ENCODE measurements at places on chromosomes 7 and 10.

GRCh38 chr10:96017191-96017687, 26.1 kb upstream of the CCNJ start:
- DNase-seq, result no peak

DNA sequence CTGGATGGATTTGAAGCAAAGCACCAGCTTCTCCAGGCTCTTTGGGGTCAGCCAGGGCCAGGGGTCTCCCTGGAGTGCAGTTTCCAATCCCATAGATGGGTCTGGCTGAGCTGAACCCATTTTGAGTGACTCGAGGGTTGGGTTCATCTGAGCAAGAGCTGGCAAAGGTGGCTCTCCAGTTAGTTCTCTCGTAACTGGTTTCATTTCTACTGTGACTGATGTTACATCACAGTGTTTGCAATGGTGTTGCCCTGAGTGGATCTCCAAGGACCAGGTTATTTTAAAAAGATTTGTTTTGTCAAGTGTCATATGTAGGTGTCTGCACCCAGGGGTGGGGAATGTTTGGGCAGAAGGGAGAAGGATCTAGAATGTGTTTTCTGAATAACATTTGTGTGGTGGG, 14.2 kb downstream of the LEP start:
- no peak for DNase-seq

DNA sequence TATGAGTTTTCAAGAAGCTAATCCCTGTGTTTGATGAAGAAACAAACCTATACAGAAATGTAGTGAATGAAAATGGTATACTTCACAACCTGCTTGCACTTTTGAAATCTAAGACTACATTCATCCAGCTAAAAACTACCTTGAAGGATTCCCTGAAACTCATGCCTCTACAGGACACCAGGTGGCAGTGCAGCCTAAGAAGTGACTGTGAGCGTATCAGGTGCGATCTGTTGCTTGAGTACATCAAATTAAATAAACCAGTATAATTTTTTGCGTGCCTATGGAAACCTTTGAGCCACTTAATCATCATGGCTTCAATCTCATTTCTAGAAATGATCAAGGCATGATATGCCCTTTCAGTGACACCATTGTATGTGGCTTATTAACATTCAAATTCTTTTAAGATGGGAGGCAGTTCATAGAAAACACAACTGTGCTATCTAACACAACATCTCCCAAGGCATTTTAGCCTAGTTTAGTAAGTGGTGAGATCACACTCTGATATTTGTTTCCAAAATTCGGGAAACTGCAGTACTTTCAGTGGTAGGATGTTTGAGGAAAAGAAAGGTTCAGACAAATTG, 57.4 kb downstream of the PPP1R17 start:
- no peak for DNase-seq

GRCh38 chr10:127151981-127152699, 44.3 kb downstream of the INSYN2A start:
- no peak for DNase-seq

GRCh38 chr10:133292919-133293809, 15.5 kb downstream of the TUBGCP2 start:
- DNase-seq, result no peak

DNA sequence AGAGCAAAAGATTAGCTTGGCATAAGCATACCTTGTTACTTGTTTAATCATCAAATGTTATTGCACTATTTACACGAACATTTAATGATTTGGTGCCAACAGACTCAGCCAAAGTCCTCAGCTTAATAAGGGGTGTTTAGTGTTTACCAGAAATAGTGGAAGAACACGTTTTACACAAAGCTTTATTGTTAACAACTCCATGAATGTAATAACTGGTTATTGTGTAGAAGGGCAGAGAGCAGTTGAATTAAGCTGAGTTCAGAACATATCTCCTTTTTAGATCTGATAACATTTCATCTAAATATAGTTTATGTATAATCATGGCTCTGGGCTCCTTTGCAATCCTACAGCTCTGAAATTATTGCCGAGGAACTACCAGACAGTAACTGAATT, 99.1 kb downstream of the CABCOCO1 start:
- DNase-seq, result no peak

DNA sequence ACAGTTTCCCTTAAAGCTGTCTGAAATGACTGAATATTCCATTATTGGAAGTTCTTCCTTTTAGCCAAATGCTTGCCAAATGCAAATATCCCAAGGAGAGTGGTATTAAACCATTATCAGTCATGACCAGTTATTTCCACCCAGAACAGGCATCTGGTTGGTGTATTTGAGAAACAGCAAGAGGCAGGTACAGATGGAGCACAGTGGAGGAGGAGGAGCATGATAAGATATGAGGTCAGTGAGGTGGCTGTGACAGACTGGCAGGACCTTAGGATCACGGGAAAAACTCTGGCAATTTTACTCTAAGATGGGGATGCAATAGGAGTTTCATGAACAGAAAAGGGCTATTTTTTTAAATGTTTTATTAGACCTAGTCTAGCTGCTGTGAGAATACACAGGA, 6.4 kb downstream of the HEPACAM2 start:
- no peak for DNase-seq

- no peak for DNase-seq
These were observed 78.5 kb downstream of the TRIM24 start for GRCh38 chr7:138538518-138538917.

- DNase-seq, result no peak
These were observed 467 bp downstream of the EXOSC1 start for GRCh38 chr10:97445357-97445721.

DNA sequence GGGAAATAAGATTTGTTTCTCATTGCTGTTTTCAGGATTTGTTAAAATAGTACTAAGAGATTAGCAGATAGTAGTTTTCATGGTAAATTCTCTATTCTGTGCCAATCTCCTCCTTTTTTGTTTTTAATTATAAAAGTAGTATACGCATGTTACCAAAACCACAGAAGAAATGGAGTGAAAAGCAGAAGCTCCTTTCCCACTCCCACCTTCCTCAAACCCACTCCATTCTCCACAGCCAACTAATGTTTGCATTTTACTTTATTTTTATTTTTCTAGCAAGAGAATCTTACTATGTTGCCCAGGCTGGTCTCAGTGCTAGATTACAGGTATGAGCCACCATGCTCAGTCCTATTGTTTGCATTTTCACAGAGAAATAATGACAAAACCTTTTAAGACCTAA, 4.5 kb upstream of the LRMDA start:
- no peak for DNase-seq

DNA sequence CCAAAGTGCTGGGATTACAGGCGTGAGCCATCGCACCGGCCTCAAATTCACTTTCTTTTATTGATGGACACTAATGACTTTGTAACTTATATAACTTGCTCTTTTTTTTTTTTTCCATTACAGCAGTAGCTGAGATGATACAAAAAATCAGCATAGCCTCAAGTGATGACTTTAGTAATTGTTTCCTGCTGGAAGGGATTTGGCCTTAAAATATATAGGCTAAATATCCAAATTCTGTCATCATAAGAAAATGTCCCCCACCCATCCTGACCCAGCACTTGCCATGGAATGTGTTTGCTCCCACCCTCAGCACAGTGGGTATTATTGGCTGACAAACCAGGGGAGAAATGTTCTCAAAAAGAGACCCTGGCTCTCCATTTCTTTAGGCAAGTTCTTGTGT, 1264.1 kb upstream of the AUTS2 start:
- no peak for DNase-seq

GRCh38 chr7:6461946-6462550, 14.3 kb upstream of the DAGLB start:
- DNase-seq, result no peak

DNA sequence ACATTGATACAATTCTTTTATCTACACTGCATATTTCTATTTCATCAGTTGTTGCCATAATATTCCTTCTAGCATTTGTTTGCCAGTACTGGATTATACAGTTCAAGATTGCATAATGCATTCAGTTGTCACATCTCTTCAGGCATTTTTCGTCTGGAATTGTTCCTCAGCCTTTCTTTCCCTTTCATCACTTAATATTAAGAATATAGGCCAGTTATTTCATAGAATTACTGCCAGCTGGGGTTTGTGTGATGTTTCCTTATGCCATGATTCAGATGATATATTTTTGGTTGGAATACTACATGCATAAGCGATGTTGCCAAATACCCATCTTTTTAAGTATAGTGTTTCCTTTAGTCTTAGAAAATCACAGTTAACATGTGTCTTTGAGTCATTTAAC, 20.8 kb downstream of the KIFBP start:
- DNase-seq, result no peak

DNA sequence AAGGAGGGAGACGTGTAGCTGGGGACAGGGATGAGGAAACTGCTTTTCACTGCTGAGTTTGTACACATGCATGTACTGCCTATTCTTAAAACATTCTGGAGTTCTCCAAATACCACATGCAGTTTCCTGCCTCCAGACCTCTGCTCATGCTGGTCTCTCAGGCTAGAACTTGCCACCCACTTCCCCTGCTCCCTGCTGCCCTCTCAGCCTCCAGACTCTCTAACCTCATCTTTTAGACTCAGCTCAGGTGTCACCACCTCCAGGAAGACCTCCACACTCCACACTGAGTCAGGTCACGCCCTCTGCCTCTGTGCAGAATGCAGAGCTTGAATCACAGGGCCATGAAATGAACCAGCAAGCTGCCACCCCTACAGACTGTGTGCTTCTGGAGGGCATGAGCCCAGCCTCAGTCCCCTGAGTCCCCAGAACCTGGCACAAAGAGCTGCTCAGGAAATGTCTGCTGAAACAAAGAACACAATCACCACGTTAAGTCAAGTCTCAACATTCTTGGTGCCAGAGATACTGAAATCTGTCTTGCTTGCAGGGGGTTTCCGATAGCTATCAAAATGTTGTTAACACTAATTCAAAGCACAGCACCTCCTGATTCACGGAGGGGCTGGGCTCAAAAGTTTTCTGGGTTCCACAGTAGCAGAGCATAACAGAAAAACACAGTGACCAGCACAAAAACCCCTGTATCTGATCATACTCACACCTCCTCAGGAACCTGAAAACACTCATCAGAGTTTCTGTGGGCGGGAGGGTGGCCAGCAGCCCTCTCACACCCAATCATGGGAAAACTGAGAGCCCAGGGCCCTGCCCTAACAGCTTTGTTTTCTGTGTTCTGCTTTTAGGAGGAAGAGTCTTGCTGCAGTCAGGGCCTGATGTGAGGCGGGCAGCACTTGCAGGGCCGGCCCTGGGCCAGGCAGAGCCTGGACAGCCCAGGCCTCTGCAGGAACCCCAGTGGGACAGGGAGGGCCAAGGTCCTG, 21.1 kb downstream of the FAM53B start:
- peak; percentile 66 for DNase-seq

- DNase-seq, result no peak
These were observed 68.5 kb upstream of the EEPD1 start for GRCh38 chr7:36084485-36085091.

DNA sequence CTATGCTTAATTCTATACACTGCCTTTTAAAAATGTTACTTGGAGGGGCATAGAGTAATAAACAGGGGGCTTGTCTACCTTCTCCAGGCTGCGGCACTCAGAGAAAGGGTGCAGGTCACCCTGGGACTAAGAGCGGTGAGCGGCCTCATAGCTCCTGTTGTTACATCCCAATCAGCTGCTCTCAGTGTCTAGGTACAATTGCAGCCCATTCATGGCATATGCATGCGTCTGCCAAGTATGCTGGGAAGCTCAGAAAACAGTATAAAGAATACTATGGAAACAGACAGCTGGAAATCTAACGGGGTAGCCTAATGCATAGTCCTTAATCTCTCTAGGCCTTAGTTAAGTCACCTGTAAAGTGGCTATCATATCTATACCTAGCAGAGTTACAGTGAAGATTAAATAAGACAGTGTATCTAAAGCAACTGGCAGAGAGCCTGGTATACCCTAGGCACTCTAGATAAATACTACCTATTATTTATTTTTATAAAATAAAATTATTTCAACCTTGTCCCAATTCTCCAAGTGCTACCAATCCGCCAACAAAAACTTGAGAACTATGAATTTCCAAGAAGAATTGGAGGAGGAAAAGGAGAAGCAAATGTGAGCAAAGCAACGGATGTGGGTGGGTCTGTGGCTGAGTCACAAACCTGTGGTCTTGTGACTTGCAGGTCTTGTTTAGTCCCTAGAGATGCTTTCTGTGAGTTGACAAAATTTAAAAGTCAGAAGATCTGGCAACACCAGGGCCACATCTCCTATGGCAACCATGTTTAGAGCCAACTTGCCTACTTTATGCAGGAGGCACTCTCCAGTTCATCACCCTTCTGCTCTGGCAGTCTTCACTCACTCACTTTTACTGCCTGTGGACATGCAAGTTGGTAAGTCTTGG, 183.0 kb downstream of the RAPGEF5 start:
- no peak for DNase-seq

DNA sequence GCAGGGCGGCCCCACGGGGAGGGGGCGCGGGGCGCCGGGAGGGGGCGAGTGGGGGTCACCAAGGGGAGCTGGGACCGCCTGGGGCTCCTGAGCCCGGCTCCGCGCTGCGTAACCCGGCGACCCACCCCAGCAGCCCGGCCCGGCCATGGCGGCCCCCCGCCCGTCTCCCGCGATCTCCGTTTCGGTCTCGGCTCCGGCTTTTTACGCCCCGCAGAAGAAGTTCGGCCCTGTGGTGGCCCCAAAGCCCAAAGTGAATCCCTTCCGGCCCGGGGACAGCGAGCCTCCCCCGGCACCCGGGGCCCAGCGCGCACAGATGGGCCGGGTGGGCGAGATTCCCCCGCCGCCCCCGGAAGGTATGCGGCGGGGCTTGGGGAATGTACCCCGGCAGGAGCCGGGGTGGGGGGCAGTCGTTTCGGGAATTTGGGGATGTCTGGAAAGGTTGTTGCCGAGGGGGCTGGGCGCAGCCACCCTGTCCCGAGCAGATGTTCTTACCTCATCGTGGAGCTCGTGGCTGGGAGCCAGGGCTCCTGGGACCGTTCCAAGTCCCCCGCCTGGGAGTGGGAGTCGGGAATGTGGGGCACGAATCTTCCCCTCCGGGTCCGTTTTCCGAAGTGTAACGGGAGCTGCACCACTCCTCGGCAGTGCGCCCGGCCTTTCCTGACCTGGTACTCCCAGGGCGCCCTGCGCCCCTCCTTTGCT, 431 bp downstream of the ZYX start:
- DNase-seq, result no peak

Measured in activated CD4-positive, CD25-positive, alpha-beta regulatory T cell treated with anti-CD3 and anti-CD28 coated beads, Interleukin-2, amount 50 U/mL, for 72 hours (primary cell).